Amniotic epithelial cell (primary cell): ENCODE measurements at places on chromosomes 3 and 15.

- DNase-seq = peak; percentile 49
Observed at GRCh38 chr15:94080416-94080815, 150.9 kb upstream of the MCTP2 start.

- peak; percentile 3 for DNase-seq
Observed at GRCh38 chr3:56157693-56158362, 310.4 kb downstream of the ERC2 start.

GRCh38 chr3:138210528-138210927 lies 23.4 kb downstream of the ARMC8 start:
- no peak for DNase-seq

DNA sequence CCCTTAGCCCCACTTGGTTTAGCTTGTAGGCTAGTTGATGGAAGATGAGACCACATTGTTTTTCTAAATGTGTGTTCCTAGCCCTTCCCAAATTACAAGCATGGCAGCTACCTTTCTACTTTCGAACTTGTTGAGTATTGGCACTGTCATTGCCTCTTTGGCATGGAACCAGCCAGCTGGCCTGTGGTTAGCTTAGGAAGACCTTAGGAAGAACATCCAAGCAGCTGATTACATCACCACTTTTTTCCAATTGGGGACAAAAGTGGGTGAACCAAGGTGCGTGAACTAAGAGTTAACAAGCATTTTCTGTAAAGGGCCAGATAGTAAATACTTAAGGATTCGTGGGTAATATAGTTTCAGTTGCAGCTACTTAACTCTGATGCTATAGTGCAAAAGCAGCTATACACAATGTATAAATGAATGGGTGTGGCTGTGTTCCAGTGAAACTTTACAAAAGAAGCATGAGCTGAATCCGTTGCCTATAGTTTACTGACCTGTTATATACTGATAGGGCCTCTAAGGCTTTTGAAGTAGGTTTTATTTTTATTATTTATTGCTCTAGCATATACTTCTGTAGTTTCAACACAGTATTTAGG lies 8.5 kb downstream of the KLHL18 start:
- no peak for DNase-seq

GRCh38 chr3:96319166-96319565 lies 495.2 kb upstream of the EPHA6 start:
- peak; percentile 97 for DNase-seq

DNA sequence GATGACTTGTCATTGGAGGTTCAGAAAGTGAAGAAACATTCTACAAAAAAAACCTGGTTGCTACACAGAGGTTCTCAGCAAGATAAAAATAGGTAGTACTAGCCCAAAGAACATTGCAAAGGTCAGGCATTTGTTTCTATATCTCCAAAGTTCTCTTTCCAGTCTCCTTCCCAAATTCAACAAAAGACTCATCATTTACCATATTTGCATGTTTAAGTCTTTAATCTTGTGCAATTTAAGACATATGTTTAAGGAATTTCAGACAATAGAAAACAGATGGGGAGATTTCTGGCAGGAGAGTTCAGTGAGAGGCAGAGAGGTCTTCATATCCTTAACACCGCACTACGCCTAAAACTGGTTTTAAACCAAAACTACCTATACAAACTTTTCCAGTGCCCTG lies 173.8 kb upstream of the THBS1 start:
- no peak for DNase-seq
